ENCODE measurements at places on chromosomes 6 and 20.
A peak's percentile ranks its signal among the peaks of the same experiment; 100 is the strongest.

DNA sequence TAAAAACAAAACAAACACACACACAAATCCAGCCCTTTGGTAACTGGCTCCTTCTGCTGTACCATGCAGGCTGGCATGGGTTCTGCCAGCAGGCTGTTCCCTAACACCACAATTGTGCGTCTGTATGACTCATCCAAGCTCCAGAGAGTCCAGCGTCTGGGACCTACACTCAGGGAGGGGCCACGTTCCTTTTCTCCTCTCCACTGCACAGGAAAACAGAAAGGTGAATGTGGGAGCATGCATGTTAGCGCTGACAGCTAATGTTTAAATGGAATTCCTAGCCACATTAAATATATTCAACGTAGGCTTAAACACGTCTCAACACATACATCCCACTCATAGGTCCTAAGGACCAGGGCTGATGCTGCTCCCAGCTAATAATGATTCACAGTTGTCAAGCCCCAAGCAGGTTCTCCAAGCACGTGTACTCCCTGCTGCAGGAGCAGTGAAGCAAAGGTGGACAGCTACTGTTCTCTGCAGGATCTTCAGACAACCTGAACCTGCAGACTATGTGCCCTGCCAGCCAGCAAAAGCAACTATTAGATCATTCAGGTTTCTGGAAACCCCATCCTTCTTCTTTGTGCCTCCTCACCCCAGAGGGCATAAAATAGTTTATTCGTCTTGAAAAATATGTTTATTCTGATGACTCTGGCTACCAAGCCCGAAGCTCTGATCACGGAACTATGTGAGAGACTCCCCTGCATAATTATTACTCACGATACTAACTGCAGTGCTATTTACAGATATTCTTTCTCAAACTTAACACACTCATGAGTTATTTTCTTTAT is 20.9 kb downstream of the MAP1LC3A start:
- peak; percentile 53 for DNase-seq

- DNase-seq, result no peak
Measured at GRCh38 chr6:7685276-7685675, 40.6 kb upstream of the BMP6 start.

GRCh38 chr6:5630636-5631035 is 369.3 kb downstream of the FARS2 start:
- no peak for DNase-seq

DNA sequence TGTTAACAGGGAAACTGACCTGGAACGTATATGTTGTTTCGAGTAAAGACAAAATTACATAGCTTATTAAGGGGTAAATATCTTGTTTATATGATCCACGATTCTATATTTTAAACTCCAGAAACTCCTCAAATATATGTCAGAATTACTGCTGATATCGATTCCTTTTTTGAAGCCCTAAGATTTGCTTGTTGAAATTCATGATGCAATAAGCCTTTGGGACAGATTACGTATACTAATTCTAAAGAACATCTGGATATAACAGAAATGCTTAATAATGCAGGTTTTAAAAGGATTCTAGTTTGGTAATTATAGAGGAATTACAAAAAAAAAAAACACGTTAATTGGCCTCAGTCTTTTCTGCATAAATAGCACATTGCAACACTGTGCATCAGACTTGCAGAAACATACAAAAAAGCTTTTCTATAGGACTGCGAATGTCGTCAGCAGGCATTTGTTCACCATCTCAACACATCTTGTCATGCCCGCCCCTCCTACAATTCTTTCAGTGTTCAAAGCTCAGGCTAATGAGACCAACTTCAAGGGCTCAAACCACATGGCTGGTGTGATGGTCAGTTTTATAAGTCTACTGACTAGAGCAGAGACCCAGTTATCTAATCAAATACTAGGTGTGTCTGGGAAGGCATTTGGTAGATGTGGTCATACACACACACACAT is 74.9 kb downstream of the AGPAT4 start:
- DNase-seq, result no peak

DNA sequence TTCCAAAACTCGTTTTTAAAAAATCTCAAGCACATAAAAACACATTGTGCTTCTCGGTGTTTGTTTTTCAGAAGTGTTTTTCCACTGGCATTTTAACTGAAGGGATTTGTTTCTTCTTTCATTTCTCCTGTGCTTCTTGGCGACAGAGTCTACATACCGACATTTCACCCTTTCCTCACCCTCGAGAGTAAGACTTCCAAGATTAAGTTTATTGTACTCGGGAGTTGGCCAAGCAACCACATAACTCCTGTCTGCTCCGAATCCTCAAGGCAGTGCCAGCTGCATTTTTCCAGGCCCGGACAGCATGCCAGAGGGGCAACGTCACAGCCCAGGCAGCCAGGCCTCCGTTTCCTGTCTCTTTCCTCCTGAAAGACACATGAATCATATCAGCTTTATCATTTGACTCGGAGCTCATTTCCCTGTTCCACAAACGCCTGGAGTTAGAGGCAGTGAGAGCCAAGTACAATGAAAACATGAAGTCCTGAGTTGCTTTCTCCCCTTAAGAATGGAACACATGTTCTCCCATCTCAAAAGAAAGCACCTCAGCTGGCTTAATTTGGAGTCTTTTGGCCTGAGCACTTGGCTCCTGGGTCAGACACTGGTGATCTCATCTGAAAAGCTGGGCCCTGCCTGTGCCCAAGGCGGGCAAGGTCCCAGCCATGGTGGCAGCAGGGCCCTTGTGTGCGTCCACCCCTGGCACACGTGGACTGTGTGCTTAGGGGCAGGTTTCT is 23.2 kb upstream of the FAM50B start:
- DNase-seq, result no peak

DNA sequence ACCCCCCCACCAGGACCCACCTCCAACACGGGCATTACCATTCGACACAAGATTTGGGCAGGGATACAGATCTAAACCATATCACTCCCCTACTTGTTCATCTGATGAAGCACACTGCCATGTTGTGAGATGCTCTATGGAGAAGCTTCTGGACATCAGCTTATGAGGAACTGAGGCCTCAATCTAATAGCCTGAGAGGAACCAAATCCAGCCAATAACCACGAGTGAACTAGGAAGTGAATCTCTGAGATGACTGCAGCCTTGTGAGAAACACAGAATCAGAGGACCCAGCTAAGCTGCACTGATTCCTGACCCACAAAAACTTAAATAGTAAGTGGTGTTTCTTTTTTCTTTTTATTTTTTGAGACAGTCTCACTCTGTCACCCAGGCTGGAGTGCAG is 21.6 kb upstream of the ZBTB2 start:
- DNase-seq, result no peak

All from NB4 (cell line).